ENCODE measurements at places on chromosomes 6 and 20.

DNA sequence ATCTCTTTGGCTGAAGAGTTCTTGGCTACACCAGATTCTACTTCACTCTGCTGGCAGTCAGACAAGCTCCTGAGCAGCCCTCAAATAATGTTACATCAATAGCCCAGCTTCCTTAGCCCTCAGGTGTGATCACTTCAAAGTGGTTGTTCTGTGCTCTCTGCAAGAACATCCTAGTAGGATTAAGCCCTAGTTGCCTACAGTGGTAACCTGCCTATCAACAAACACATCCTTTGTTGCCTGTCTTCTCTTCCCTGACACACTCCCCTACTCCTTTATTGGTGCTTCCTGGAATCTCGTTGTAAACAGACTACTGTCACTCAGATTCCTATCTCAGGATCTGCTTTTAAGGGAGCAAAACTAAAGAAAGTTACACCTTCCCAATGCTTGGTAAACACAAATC, 45.1 kb upstream of the TASP1 start:
- DNase-seq, result no peak

GRCh38 chr6:113487489-113488058, 369.6 kb upstream of the MARCKS start:
- no peak for DNase-seq

DNA sequence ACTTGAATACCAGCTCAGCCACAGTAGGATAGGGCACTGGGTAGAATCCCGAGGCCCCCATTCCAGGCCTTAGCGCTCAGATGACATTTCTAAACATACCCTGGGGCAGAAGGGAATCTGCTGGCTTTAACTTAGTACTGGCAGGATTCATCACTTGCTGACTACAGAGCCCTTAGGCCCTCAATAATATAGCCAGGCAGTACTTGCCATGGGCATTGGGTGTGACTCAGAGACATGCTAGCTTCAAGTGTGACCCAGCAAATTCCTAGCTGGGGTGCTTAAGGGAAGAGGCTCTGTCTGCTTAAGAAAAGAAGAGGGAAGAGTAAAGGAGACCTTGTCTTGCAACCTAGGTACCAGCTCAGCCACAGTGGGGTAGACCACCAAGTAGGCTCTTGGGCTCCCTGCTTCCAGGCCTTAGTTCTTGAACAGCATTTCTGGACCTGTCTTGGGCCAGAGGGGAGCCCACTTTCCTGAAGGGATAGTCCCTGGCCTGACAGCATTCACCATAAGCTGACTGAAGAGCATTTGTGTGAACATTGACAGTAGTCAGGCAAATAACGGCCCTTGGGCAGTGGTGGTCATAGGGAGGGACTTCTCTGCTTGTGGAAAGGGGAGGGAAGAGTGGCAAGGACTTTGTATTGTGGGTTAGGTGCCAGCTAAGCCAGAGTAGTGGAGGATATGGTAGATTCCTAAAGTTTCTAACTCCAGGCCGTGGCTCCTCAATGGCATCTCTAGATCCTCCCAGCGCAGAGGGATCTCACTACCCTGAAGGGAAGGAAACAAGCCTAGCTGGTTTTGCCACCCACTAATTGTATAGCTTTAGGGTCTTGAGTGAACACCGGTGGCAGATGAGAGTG, 48.5 kb upstream of the HACE1 start:
- DNase-seq, result no peak

DNA sequence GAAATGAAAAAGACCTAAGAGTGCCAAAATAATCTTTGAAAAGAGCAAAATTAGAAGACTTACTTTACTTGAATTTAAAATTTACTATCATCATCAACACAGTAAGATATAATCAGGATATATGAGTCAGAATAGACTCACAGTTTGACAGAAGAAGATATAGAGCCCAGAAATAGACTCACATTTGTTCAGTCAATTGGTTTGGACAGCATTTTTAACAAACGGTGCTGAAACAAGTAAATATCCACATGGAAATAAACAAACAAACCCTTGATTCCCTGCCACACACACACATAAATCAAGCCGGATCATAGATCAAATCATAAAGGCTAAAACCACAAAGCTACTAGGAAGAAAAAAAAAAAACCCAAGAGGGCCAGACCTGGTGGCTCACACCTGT, 291.1 kb downstream of the ADGRG6 start:
- DNase-seq, result no peak

GRCh38 chr6:137724018-137724403, 143.0 kb upstream of the TNFAIP3 start:
- no peak for DNase-seq

- DNase-seq, result no peak
Observed at GRCh38 chr20:63475209-63475608, 2.8 kb upstream of the KCNQ2 start.

GRCh38 chr6:110596354-110596753, 119.9 kb upstream of the SLC22A16 start:
- DNase-seq, result no peak

DNA sequence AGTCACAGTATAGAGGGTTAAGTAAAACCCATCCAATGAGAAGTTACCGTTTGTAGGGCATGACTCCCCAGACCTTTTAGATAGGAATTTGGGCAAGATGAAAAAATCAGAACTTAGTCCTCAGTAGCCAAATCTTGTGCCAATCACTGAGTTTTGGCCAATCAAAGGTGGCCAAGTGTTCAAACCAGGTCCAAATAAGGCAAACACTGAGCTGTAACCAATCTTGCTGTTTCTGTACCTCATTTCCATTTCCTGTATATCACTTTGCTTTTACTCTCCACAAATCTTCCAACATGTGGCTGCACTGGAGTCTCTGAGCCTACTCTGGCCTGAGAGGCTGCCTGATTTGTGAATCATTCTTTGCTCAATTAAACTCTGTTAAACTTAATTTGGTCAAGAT, 81.8 kb upstream of the GPR6 start:
- DNase-seq, result peak; percentile 36

- DNase-seq, result peak; percentile 60
Observed at GRCh38 chr6:155341130-155341828, 27.0 kb upstream of the TFB1M start.

GRCh38 chr6:3202999-3203696, 24.3 kb downstream of the TUBB2B start:
- peak; percentile 65 for DNase-seq
